Pancreas (tissue), 10 donors: ENCODE measurements at places on chromosomes 5 and 9. TPM values are rescaled to one million over a fixed set of nuclear protein-coding genes. Genes with fewer than 3 reads are reported as not detected.

The CEP78 gene
- 5.2 TPM for polyA plus RNA-seq

GRCh38 chr9:37902796-37903646, 906 bp downstream of the SLC25A51 start:
- no peaks in the 10 kb centered on the region for H3K27me3 ChIP-seq
- peaks cover 5% of the 10 kb centered on the region for H3K4me1 ChIP-seq
- peaks cover 6% of the 10 kb centered on the region for H3K36me3 ChIP-seq
- peak overlapping the region; percentile 80 for H3K27ac ChIP-seq
- H3K4me3 ChIP-seq: peak overlapping the region; percentile 99

DNA sequence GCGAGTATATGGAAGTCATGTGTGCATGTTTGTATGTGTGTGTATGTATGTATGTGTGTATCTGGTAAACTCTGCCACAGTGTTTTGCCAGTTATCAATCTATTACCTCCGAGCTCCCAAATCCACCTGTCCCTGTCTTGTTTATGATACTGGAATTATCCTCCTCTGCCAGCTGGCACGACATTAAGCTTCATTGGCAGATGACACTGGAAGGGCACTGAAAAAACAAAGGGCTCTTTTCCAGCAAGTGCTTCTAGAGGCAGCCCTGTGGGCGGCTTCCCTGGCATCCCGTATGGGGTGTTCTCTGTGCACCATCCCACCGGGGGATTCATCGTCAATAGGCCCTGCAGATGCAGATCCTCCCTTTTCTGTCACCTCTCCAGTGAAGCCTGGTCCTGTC, 221.5 kb downstream of the MSX2 start:
- no peak overlapping the region for H3K27ac ChIP-seq
- H3K4me3 ChIP-seq: no peak overlapping the region
- DNase-seq: no peak
- no peaks in the 10 kb centered on the region for H3K27me3 ChIP-seq

- H3K4me3 ChIP-seq: no peak overlapping the region
- H3K27me3 ChIP-seq: no peaks in the 10 kb centered on the region
- H3K4me1 ChIP-seq: no peaks in the 10 kb centered on the region
- DNase-seq: no peak
- H3K27ac ChIP-seq: no peak overlapping the region
- H3K36me3 ChIP-seq: no peaks in the 10 kb centered on the region
These were observed 258.2 kb upstream of the MAP3K1 start for GRCh38 chr5:56557198-56557597.

- DNase-seq: no peak
- H3K27me3 ChIP-seq: no peaks in the 10 kb centered on the region
- H3K27ac ChIP-seq: no peak overlapping the region
- no peak overlapping the region for H3K4me3 ChIP-seq
- no peaks in the 10 kb centered on the region for H3K36me3 ChIP-seq
These were observed 253.4 kb downstream of the TRPM3 start for GRCh38 chr9:70868041-70868440.

DNA sequence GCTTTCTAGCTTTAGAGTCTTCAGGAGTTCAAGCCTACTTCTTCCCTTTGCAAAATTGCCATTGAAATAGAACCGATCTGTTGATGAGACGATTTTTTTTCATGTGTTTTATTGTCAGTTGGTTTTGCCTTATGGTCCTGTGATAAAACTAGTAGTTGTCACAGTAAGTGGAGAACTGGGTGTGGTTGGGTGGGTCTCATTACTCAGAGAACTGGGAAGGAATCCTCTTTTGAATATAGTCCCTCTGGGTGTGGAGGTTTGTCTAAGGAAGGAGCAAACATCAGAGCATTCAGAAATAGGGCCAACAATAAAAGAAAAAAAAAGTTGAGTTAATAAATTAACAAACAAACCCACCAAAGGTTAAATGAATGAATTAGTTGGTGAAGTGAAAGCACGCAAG, 69.0 kb downstream of the ALDH1A1 start:
- no peaks in the 10 kb centered on the region for H3K27me3 ChIP-seq
- no peak overlapping the region for H3K4me3 ChIP-seq
- H3K27ac ChIP-seq: no peak overlapping the region
- no peaks in the 10 kb centered on the region for H3K36me3 ChIP-seq

DNA sequence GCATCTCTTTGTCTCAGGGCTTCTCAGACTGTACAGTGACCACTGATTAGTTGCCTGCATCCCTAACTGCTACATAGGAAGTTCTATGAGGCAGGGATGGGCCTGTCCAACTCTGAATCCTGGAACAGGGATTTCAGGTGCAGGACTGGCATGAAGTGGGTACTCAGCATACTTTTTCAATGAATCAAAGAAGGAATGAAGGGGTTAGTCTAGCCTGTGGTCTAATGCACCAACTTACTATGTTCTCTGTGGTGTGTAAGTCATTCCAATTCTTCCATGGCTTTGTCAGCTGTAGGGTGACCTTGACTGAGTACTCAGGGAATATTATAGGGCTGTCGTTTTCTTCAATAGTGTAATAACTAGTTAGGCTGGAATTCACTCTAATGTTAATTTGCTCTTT, 8.3 kb downstream of the COL15A1 start:
- H3K27me3 ChIP-seq: no peaks in the 10 kb centered on the region
- no peak for DNase-seq
- H3K27ac ChIP-seq: no peak overlapping the region
- no peaks in the 10 kb centered on the region for H3K4me1 ChIP-seq

DNA sequence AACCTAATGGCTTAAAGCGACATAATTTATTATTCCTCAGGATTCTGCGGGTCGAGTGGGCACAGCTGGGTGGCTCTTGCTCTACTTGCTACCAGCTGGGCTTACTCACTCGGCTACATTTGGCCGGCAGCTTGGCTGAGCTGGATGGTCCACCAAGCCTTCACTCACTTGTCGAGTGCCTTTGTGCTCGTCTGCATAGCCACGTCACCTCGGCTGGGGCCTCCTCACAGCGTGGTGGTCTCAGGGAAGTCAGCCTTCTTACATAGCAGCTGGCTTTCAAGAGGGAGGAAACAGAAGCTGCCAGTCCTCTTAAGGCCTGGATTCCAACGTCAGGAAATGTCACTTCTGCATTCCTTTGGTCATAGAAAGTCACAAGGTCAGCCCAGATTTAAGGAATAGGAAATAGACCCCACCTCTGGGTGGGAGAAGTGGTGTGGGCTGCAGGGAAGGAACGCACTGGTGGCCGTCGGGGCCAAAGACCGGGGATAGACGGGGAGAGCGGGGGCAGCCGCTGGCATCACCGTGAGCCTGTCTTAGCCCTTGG, 75.1 kb upstream of the RUFY1 start:
- H3K4me3 ChIP-seq: no peak overlapping the region
- H3K27me3 ChIP-seq: no peaks in the 10 kb centered on the region
- H3K27ac ChIP-seq: no peak overlapping the region

GRCh38 chr9:15068261-15068660, 158.0 kb upstream of the FREM1 start:
- DNase-seq: no peak
- H3K4me3 ChIP-seq: no peak overlapping the region
- no peaks in the 10 kb centered on the region for H3K4me1 ChIP-seq
- no peaks in the 10 kb centered on the region for H3K36me3 ChIP-seq

The EMB gene
- 3.5 TPM for polyA plus RNA-seq

DNA sequence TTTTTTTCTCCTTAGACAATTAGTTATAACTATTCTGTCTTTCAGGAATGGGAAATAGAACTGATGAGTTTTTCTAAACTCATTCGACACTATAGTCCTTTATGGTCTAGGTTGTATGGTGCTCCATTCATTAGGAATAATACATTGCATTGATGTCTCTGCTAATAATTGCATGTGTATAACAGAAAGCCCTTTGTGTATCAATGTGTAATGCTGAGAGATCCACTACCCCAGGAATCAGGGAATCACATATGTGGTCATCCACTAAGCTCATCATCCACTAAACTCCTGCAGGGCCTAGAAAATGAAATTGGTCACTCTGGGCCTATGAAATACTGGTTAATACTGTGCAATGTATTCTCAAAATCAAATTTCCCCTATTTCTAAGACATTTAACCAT, 242.0 kb upstream of the CDH18 start:
- H3K36me3 ChIP-seq: no peaks in the 10 kb centered on the region
- no peak overlapping the region for H3K4me3 ChIP-seq
- no peaks in the 10 kb centered on the region for H3K27me3 ChIP-seq

GRCh38 chr5:117713585-117714198, 1139.1 kb upstream of the SEMA6A start:
- no peaks in the 10 kb centered on the region for H3K27me3 ChIP-seq
- no peaks in the 10 kb centered on the region for H3K36me3 ChIP-seq
- H3K4me1 ChIP-seq: no peaks in the 10 kb centered on the region
- no peak overlapping the region for H3K4me3 ChIP-seq
- H3K27ac ChIP-seq: no peak overlapping the region
- no peak for DNase-seq

The WDR31 gene
- 1.2 TPM for polyA plus RNA-seq

DNA sequence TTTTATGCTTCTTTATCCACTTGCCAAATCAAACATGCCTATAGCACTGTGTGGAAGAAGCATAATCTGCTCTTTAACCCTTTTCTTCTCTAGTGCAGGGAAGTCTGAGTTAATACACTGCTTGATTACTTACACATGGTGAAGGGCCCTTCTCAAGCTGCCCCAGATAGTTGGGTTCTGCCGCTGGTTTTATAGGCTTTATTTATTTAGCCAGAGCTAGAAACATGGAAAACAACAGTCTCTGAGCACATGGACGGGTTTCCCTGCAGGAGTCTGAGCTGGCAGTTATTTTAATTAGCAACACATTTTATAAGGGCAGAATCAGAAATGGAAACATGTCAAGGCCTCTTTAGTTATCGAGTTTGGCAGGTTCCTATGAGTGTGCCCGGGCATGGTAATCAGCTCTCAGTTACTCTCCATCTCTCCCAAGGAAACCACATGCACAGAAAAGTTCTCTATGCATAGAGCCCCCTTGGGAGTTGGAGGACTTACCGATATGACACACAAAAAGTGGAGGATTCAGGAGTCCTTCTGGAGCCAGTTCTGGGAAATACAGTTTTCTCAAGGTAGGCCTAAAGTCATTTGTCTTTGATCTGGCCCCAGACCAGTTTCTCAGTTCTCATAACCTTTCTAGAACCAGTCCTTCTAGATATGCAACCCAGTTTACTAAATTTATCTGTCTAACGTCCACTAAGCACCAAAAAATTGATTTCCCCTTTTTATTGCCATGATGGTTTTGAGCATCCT, 564.8 kb downstream of the ACTL7B start:
- no peaks in the 10 kb centered on the region for H3K4me1 ChIP-seq
- H3K27ac ChIP-seq: no peak overlapping the region
- no peak for DNase-seq
- H3K4me3 ChIP-seq: no peak overlapping the region
- no peaks in the 10 kb centered on the region for H3K27me3 ChIP-seq
- no peaks in the 10 kb centered on the region for H3K36me3 ChIP-seq

DNA sequence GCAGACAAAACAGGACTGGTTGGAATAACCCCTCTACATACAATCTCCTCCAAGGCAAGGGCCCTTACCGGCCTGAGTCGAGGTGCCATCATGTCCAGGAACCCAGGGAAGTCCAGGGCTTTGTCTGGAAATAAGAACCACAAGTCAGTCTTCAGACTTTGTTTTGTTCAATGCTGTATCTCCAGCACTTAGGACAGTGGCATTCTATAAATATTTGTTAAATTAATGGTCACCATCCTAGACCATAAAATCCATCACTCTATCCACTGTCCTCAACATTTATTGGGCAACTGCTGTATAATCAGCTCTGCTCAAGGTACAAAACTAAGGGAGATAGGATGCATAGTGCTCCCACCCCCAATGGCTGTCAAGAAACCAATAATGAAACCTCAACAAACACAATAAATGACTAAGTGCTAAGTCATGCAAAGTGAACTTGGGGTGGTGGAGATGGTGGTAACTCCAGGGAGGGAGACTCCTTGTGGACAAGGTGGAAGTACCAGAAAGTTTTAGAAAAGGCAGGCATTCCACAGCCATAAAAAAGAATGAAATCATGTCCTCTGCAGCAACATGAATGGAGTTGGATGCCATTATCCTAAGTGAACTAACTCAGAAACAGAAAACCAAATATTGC, 5.0 kb downstream of the RELL2 start:
- no peaks in the 10 kb centered on the region for H3K27me3 ChIP-seq
- H3K36me3 ChIP-seq: no peaks in the 10 kb centered on the region
- no peaks in the 10 kb centered on the region for H3K4me1 ChIP-seq
- H3K27ac ChIP-seq: no peak overlapping the region
- DNase-seq: no peak

- no peak overlapping the region for H3K4me3 ChIP-seq
- no peaks in the 10 kb centered on the region for H3K27me3 ChIP-seq
- H3K4me1 ChIP-seq: no peaks in the 10 kb centered on the region
- H3K27ac ChIP-seq: no peak overlapping the region
- no peak for DNase-seq
These were observed 338.7 kb downstream of the NPR3 start for GRCh38 chr5:33049842-33050241.

- no peak for DNase-seq
- H3K4me1 ChIP-seq: no peaks in the 10 kb centered on the region
These were observed 33.3 kb downstream of the ADRB2 start for GRCh38 chr5:148859703-148860102.

DNA sequence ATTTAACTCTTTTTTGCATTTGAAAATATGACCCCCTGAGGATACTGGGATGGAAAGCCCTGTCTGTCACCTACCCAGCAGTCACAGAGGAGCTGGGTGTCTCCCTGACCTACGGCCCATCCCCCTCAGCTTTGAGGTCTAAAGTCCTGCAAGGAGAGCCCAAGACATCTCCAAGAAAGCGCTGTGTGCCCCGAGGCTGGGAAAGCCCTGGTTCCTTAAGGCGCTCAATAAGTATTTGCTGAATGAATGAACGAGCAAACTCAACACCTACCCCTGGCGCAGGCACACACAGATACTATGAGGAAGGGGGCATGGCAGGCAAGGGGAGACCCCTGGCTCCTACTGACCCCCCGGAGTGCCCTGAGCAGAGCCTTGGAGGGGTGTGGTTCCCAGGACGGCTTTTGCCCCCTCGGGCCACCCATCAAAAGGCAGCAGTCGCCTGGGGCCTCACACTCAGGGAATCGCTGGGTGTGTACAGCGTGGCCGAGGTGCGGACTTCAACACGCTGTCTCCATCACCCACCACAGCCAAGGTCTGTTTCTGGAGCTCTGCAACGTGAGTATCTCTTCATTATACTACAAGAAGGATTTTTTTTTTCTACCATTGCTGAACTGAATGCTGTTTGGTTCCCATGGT, 211.6 kb downstream of the ERCC6L2 start:
- H3K36me3 ChIP-seq: no peaks in the 10 kb centered on the region
- no peak for DNase-seq
- no peaks in the 10 kb centered on the region for H3K4me1 ChIP-seq
- no peak overlapping the region for H3K27ac ChIP-seq
- no peaks in the 10 kb centered on the region for H3K27me3 ChIP-seq
- H3K4me3 ChIP-seq: no peak overlapping the region

- H3K27me3 ChIP-seq: no peaks in the 10 kb centered on the region
- DNase-seq: no peak
- no peaks in the 10 kb centered on the region for H3K36me3 ChIP-seq
- no peaks in the 10 kb centered on the region for H3K4me1 ChIP-seq
- no peak overlapping the region for H3K27ac ChIP-seq
These were observed 139.7 kb downstream of the OR2K2 start for GRCh38 chr9:111190347-111190746.
